Mammary epithelial cell (primary cell): ENCODE measurements at places on chromosomes 4 and X.

DNA sequence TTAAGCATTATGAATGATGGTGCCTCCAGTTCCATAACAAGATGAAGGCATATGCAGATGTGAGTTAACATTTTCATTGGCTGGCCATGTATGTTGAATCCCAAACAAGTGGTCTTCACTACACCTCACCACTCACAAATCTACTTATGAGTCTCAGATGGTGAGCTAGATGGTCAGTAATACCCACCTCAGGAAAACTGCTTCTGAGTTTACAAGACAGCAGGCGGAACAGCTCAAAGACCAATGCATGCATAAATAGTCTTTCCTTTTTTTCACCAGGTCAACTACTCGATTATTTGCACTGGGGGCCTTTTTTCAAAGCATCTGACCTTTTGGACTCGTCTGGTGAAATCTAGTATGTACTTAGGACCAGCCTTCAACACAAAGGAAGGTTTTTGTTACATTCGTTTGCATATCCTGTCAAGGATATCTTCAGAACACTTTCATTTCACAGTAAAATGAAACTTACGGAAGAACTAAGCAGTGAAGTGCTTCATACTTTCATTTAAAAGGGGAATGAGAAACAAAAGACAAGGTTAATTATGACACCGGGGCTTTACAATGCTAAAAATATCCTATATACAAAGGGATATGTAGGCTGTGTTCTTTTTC is 23.1 kb upstream of the TLR7 start:
- DNase-seq: no peak

- no peak for DNase-seq
Observed at GRCh38 chrX:7706032-7706431, 136.9 kb upstream of the VCX start.

DNA sequence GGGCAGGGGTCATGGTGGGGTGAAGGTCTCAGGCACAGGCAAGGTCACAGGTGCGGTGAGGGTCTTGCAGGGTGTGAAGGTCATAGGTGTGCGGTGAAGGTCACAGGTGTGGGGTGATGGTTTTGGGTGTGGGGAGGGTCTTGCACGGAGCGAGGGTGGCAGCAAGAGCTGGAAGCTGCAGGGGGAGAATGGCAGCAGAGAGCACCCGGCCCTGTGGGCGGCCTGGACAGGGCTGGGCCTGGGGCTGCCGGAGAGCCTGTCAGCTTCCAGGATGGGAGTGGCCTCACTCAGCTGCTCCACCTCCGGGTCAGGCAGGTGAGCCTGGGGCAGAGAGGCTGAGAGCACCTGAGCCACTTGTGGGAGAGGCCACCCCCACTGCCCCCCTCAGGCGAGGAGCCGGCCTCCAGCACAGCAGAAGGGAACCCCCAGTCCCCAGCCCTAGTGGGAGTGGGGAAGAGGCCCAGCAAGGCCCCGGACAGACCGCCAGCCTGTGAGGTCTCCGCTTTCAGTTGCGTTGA is 1.5 kb downstream of the MSANTD1 start:
- DNase-seq: no peak

DNA sequence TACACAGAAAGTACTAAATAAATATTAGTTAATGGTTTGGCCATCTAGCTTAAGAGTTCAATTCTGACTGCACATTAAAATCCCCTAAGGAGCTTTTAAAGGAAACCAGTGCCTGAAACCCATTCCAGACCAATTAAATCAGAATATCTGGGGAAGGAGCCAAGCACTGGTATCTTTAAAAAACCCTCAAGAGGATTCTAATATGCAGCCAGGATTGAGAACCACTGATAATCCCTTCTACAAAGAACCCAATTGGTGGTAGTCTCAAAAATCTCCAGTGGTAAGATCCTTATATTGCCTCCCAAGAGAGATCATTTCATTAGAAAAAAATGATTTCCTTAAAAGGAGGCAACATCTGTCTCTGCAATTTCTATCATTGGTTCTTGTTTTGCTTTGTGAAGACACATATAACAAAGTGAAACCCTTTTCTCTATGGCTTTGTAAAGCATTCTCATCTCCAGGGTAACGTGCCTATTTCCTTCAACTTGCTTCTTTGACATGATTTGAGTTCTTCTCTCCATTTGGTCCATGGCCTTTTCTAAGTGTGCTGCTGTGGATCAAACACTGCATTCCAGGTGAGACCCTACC is 3.5 kb downstream of the GPR34 start:
- no peak for DNase-seq

DNA sequence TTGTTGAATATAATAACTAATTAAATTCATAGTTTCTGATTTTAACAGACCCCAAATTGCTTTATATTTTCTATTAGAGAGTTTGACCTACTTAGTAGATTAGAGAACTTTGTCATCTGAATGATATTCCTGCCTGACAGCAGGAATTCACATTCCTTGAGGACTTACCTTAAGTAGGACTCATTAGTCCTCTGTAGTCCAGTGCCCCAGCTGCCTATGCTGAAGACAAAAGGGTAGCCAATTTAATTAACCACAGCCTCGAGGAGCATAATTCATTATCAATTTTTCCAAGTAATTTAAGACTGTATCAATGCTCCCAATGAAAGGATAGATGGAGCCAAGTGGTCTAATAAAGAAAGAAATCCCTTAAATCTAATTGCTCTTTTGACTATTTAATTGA is 1405.0 kb upstream of the IGFBP7 start:
- DNase-seq: no peak

DNA sequence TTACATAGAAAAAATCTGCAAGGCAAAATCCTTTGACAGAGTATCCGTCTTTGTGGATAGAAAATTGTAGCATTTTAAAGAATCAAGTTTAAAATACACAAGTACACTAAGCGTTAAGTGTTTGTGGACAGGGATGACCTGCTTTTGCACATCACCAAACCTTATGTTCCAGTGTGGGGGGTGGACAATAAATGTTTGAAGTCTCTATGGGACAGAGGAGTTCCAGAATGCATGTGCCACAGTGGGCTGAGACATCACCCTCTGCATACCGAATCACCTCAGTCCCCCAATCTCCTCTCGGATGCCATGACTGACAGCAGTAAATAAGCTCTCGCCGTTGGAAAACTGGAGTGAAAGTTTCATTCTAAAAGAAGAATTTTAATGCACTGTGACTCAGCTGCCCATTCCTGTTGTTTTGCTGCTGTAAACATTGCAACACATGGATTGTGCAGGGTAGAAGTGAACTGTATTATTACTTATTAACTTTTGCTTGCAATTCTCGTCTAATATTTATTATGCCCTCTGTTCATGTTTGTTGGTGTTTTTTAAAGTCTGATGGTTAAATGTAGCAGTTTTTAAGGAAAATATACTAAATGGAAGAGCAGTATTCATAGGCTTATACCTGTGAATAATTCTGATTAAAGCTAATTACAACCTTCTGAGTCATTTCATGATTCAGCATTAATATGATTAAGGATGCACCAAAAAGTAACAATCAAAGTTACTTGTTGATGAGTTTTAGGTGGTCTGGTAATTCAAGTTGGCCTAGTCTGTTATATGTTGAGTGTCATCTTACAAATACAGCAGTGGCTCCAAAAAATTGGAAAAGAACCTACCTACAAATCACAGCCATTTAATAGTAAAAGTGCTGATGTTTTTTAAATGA is 24.0 kb downstream of the CDKN2AIP start:
- DNase-seq: peak; percentile 57

- no peak for DNase-seq
Observed at GRCh38 chr4:30720661-30721184, 554 bp downstream of the PCDH7 start.

DNA sequence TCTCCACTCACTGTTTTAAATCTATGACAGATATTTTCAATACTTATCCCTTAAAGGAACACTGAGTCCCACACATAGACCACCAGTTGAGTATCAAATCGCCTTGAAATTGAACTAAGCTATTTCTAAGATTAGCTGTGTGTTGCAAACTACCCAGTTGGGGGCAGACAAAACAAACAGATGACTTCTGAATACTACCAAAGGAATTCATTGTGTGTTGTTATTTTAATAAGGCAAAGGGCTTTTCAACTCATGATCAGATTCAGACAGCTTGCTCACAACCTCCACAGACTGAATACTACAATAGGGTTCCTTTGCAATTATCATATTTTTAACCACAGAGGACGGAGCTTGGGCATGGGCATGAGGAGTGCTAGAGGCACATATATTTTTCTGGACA is 283.0 kb upstream of the GPC4 start:
- no peak for DNase-seq
